ENCODE measurements at places on chromosomes 6 and 20. TPM values are rescaled to one million over a fixed set of nuclear protein-coding genes. Genes with fewer than 3 reads are reported as not detected.
A peak's percentile ranks its signal among the peaks of the same experiment; 100 is the strongest.

GRCh38 chr20:12927489-12927888 lies 81.3 kb upstream of the SPTLC3 start:
- DNase-seq, result peak; percentile 34

SLC16A10 gene
- 1.9 TPM for total RNA-seq

GRCh38 chr6:27495386-27496135 lies 22.7 kb upstream of the ZNF184 start:
- DNase-seq, result peak; percentile 60

CD93 gene
- not detected for total RNA-seq

EMILIN3 gene
- total RNA-seq, result not detected

TMEM217 gene
- 0.35 TPM for total RNA-seq

GLYATL3 gene
- not detected for total RNA-seq

TRIM38 gene
- total RNA-seq, result 28.7 TPM

TREM2 gene
- not detected for total RNA-seq

- peak; percentile 86 for DNase-seq
Measured at GRCh38 chr6:24743265-24743943, 24.4 kb upstream of the C6orf62 start.

GRCh38 chr20:61024390-61024789 lies 227.7 kb upstream of the CDH4 start:
- no peak for DNase-seq

ULBP3 gene
- 8.5 TPM for total RNA-seq

DNA sequence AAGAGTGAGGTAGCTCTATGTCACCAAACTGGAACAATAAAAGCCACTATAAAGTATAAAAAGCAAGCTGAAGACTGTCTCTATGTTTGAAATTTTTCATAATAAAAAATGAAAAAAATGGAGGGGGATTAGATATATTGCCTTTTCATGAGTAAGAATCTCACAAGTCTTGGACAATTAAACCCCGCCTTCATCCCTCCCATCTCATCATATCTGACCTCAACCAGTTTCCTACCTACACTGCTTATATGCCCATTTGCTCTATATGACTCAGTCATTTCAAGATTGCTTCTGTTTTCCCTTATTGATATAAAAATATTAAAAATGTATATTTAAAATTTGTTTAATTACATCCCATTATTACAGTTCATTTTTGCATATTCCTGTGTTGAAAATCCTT lies 2.9 kb upstream of the TRIM39 start:
- no peak for DNase-seq

- DNase-seq, result no peak
Measured at GRCh38 chr20:40724566-40724965, 35.5 kb upstream of the MAFB start.

GRCh38 chr6:36955136-36955535 lies 598 bp downstream of the PI16 start:
- DNase-seq, result no peak

DNA sequence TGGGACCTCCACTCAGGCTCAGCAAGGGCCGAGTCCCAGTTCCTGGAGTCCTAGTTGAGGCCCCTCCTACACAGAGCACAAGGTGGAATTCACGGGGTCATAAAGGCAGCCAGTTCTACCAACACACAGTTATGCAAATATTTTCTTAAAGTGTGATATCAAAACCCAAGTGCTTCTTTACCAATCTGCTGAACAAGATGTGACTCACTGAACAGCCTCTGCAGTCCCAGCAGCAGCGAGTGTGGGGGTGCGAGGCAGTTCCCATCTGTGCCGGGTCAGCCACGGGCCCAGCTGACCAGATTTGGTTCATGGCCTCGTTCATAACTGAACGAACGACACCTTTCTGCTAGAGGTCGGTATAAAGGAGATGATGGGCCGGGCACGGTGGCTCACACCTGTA lies 4.5 kb upstream of the TCEA2 start:
- DNase-seq, result no peak

DNA sequence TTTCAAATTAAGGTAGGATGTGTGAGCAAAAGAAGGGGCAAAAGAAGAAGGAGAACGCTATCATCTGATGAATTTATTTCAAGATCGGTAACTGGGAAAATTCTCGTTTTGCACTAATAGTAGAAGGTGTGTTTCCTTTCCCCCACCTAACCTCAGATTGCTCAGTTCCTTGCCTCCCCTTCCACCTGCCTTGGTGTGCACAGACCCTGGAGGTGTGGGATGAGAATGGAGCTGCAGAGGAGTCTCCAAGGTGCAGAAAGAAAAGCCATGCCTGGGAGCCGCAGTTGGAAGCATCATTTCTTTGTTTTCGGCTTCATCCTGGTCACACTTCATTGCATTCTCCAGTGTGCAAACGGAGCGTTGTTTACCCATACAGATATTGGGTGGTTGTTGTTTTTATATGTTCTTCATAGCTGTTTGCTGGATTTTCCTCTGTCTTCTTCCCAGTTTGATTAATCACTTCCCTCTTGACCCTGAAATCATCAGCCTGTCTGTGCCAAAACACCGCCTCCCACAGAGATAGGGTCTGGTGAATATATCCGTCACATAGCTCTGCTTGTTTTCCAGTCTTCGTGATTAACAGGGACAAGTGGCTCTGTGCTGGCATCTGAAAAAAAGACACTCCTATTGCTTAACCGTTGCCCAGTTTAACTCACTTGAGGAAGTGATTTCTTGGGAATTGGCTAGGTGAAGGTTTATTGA lies 40.2 kb upstream of the NEDD9 start:
- no peak for DNase-seq

- DNase-seq, result peak; percentile 64
Measured at GRCh38 chr6:159110013-159110412, 59.2 kb upstream of the FNDC1 start.

GRCh38 chr6:7920425-7920824 lies 9.8 kb upstream of the TXNDC5 start:
- DNase-seq, result no peak

MEI4 gene
- total RNA-seq, result not detected

- DNase-seq, result no peak
Measured at GRCh38 chr6:43338243-43338642, 29.6 kb upstream of the CRIP3 start.

VAPB gene
- 17.8 TPM for total RNA-seq

- no peak for DNase-seq
Measured at GRCh38 chr6:120774275-120774674, 560.0 kb downstream of the TBC1D32 start.

GRCh38 chr20:16368645-16369292 lies 204.5 kb downstream of the KIF16B start:
- peak; percentile 27 for DNase-seq

DNA sequence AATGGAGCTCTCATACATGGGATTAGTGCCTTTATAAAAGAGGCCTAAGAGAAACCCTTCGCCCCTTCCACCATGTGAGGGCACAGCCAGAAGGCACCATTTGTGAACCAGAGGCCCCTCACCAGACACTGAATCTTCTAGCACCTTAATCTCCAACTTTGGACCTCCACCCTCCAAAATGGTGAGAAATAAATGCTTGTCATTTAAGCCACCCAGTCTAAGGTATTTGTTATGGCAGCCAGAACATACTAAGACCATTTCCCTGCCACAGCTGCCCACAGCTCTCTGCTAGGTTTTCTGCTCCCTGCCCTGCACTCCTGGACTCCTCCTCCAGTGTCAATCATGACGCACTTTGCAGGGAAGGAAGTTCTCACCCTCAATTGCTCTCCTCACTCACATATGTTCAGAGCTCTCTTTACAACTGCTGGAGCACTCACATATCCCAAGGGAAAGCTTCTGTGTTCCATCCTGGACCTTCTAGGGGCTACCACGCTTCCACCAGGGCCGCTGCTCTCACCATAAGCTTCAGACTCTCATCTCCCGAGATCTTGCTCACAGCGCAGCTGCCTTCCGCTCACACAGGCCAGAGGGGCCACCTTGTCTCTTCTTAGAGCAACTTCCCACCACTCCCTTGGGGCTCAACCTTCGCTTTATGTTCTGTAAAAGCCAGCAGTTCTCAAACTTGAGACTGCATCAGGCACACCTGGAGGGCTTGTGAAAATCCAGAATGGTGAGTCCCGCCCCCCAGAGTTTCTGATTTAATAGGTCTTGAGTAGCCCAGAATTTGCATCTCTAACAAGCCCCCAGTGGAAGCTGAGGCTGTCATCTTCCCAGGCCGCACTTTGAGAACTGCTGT lies 1.6 kb upstream of the LY86 start:
- no peak for DNase-seq

GRCh38 chr6:154893917-154894316 lies 101.2 kb upstream of the TIAM2 start:
- no peak for DNase-seq

GRCh38 chr6:47096211-47096895 lies 54.2 kb upstream of the ADGRF1 start:
- peak; percentile 20 for DNase-seq

DPM1 gene
- 64.1 TPM for total RNA-seq

- no peak for DNase-seq
Measured at GRCh38 chr6:67633058-67633457, 1002.0 kb upstream of the ADGRB3 start.

- peak; percentile 53 for DNase-seq
Measured at GRCh38 chr20:32902456-32903420, 44.0 kb downstream of the EFCAB8 start.

DEFB126 gene
- total RNA-seq, result not detected

DNA sequence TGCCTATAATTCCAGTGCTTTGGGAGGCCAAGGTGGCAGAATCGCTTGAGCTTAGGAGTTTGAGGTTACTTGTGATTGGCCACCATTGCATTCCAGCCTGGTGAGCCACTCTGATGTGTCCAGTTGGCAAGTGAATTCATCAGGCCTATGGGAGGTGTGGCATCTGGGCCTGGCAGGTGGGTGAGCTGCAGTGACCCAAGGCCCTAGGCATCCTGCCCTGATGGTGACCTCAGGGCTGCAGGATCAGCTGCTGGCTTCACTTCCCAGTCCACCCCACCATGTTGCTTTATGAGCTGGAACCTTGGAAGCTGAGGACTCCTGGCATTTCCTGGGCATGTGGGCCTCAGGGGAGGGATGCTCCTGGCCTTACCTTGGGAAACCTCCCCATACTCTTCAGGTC lies 20.5 kb downstream of the RSPH9 start:
- DNase-seq, result peak; percentile 87

GRCh38 chr6:105191351-105191750 lies 11.5 kb upstream of the POPDC3 start:
- no peak for DNase-seq

GRCh38 chr6:125748406-125749172 lies 843 bp upstream of the HEY2 start:
- no peak for DNase-seq

DNA sequence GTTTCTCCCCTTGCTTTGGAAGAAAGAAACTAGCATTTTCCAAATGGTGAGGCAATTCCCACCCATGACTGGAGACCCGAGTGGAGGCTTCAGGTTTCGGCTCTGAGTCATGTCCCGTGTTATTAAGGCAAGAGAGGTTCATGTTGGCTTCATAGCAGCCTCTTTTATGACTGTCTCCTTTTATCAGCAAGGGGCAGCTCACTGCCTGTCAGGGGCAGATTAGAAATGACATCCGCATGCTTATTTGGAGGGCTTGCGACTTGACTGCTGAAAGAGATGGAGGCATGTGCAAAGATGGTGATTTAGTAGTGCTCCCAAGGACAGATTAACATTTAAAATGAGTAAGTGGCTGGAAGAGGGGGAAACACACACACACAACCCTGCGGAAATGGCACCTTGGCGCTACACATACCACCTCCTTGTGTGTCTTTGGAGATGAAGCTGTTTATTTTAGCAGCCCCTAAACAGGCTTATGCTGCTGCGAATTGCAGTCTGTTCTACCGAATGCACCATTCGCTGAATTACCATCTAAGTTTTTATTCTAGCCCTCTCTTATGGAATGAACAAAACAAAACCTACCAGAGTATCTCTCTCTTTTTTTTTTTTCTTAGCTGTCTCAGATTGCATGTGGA lies 52.1 kb upstream of the VSTM2L start:
- DNase-seq, result peak; percentile 44

DNA sequence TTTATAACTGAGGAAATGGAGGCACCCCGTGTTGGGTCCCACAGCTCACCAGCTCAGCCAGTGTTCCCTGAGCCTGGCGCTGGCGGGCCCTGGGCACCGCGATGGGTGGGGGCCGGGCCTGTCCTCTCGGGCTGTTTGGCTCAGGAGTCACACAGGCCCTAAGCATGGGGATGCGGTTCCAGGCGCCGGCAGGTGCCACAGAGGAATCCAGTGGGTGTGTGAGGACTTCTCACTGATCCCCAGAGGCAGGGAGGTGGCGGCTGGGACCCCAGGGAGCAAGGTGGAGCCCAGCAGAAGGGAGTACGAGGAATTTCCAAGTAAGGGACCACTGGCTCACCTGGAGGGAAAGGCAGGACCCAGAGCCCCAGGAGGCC lies 57.5 kb downstream of the IRF4 start:
- DNase-seq, result no peak

GRCh38 chr6:126773112-126773805 lies 345.2 kb upstream of the RSPO3 start:
- peak; percentile 30 for DNase-seq

DNA sequence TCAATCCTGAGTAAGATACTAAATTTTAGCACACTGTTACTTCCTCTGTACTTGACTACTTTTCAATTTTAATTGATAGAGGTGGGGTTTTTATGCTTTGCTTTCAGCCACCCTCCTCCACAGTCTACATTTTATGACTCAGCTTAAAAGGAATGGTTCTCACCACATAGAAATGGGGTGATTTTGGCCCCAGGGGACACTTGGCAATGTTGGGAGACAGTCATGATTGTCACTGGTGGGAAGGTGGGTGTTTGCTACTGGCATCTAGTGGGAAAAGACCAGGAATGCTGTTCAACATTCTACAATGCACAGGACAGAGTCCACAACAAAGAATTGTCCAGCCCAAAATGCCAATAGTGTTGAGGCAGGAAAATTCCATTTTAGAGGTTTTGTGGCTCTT lies 71.3 kb downstream of the PCSK2 start:
- DNase-seq, result no peak

DNA sequence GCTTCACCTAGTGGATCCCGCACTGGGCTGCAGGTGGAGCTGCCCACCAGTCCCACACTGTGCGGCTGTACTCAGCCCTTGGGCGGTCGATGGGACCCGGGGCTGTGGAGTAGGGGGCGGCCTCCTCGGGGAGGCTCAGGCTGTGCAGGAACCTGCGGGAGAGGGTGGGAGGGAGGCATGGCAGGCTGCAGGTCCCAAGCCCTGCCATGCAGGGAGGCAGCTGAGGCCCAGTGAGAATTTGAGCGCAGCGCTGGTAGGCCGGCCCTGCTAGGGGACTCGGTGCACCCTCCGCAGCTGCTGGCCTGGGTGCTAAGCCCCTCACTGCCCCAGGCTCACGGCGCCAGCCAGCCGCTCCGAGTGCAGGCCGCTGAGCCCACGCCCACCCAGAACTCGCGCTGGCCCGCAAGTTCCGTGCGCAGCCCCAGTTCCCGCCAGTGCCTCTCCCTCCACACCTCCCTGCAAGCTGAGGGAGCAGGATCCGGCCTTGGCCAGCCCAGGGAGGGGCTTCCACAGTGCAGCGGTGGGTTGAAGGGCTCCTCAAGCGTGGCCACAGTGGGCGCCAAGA lies 1407.6 kb downstream of the EPHA7 start:
- DNase-seq, result no peak
